ENCODE measurements at places on chromosomes 11 and 22.

GRCh38 chr22:27919942-27920755 lies 1.1 kb upstream of the PITPNB start:
- peak; percentile 78 for DNase-seq

GRCh38 chr11:69558519-69558941 lies 77.1 kb downstream of the LINC01488 start:
- DNase-seq, result no peak

- no peak for DNase-seq
Observed at GRCh38 chr22:17964156-17964555, 60.2 kb downstream of the MICAL3 start.

- DNase-seq, result no peak
Observed at GRCh38 chr11:105456950-105457349, 152.9 kb upstream of the GRIA4 start.

DNA sequence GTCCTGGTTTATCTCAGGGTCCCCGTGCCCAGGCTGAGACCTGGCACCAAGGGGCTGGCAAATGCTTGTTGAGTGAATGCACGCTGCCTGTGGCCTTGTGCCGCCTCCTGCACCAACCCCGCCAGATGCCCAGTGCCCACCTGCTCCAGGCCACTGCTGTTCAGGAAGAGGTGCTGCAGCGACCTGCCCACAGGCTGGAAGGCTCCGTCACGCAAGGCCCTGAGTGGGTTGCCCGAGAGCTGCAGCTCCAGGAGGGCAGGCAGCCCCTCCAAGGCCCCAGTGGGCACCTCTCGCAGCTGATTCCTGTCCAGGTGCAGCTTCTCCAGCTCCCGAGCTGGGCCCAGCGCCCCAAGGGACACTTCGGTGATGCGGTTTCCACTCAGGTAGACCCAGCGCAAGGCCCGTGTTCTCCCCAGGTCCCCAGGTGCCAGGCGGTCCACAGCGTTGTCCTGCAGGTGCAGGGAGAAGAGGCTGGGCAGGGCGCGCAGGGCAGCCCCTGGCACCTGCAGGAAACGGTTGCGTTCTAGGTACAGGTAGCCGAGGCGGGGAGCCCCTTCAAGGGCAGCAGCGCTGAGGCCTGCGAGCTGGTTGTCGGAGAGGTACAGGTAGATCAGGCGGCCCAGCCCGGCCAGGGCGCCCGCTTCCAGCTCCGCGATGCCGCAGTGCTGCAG lies 3.6 kb downstream of the CHADL start:
- no peak for DNase-seq

DNA sequence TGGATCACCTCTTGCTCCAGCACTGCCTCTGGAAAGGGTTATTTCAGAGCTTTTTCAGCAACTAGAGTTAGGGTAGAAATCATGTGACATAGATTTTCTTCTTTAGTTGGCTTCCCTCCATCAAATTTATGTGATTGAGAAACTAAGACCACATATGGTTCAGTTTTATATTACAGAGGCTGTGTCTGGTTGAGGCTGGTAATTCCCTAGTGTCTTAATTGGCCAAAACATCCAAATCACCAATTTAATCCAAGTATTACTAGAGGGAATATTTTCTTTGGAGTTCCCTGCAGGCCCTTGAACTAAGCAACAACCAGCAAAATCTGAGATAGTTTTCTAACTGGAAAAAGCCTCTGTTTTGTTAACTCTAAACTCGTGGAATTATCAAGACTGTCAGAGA lies 136.3 kb downstream of the ARHGAP42 start:
- DNase-seq, result no peak

DNA sequence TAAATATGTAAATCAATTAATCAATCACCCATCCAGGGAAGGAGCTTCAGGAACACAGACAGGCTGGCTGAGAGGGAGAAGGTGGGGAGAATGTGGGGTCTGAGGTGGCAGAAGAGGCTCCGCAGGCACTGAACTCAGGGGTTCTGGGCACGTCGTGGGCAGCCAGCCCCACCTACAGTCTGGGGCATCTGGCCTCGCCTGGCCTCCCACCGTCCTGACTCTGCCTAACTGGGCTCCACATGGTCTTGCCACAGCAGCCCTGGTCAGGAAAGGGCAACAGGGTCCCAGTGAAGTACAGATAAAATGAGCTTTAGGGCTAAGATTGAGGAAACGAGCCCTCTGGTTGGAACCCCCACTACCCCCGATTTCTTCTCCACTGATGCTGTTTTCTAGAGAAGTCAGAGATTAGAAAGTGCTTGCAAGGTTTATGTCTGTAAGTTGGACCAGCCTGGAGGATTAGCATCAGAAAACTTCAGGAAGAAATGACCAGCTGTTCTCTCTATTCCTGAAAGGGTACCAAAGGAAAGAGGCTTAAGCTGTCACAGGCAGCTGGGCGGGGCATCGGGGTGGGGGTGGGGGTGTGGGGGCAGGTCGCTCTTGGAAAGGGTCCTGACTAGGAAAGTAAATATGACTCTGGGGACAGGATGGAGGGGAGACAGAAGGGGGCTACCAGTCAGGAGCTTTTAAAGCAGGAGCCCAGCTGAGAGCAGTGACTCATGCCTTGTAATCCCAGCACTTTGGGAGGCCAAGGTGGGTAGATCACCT lies 261.7 kb downstream of the BUD13 start:
- DNase-seq, result no peak

GRCh38 chr22:19868773-19869471 lies 14.2 kb upstream of the GNB1L start:
- peak; percentile 33 for DNase-seq

DNA sequence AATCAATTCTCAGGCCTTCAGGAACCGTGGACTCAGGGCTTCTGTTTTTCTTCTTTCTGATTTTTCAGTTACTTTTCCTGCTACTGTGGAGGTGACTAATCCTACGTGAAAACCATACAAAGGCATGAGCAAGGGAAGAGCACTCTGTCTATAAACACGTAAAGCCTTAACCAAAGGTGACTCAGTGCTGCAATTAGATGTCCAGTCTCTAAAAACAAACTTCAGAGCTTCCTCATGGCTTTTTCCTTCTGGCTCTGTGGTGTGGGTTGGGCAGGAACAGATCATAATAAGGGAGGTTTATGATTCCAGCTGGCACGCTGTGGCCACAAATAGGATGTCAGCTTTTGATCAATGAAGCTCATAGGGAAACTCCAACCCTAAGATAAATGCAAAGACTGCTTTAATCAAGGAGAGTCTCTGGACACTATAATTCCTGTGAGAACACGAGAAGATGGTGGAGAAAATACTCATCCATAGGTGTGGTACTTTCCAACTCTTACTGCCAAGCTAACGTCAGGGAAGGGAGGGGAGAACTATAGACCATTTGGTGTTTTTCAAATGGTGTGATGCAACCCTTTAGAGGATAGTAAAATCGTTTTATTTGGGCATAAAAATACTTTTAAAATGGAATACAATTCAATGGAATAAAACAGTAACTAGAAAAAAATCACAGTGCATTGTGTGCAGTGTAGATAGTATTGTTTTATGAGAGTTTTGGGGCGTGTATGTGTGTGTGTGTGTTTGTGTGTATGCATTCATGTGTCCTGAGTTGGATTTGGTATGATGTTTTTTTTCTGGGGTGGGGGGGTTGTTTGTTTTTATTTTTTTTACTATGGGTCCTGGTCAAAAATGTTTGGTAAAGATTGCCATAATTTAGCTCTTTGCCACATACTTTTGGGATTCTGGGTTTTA lies at the start of gene NXPE2:
NXPE2 (plus strand) TSS at position 403 of the 912 bp plus-strand sequence; CDS start at position 452, 49 bp downstream.
- no peak for DNase-seq

- DNase-seq, result no peak
Observed at GRCh38 chr22:40345271-40345670, 1.0 kb upstream of the ADSL start.

GRCh38 chr11:75208446-75208845 lies 32.1 kb upstream of the TPBGL start:
- DNase-seq, result no peak

GRCh38 chr11:4881188-4881587 lies 512 bp upstream of the OR51T1 start:
- DNase-seq, result no peak
